ENCODE measurements at places on chromosomes 6 and 20.

DNA sequence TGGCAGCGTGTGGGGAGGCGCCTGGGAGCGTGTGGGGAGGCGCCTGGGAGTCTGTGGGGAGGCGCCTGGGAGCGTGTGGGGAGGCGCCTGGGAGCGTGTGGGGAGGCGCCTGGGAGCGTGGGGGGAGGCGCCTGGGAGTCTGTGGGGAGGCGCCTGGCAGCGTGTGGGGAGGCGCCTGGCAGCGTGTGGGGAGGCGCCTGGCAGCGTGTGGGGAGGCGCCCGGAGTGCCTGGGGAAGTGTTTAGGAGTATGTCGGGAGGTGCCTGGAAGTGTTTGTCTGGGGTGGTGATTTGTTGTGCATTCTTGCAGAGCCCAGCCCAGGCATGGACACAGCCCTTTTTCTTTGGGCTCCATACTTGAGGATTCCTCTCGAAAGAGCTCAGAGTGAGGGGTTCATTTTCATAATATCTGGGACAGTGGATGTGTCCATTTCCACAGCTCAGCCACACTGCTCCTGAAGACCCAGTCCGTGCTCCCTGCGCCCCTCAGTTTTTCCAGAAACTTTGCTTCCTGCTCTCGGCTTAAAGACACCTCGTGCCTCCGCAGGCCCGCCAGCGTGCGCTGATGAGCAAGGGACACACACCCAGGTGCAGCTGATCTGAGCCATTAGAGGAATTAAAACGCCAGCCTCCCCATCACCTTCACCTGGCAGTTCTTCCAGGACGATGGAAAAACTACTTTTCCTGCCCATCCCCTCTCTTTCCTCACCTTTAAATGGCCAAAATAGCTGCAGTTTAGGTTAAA, 172.2 kb upstream of the THBS2 start:
- H3K36me3 ChIP-seq = no peaks in the 10 kb centered on the region
- no peak overlapping the region for H3K27ac ChIP-seq
- no peak overlapping the region for H3K4me3 ChIP-seq
- H3K4me1 ChIP-seq = no peaks in the 10 kb centered on the region

DNA sequence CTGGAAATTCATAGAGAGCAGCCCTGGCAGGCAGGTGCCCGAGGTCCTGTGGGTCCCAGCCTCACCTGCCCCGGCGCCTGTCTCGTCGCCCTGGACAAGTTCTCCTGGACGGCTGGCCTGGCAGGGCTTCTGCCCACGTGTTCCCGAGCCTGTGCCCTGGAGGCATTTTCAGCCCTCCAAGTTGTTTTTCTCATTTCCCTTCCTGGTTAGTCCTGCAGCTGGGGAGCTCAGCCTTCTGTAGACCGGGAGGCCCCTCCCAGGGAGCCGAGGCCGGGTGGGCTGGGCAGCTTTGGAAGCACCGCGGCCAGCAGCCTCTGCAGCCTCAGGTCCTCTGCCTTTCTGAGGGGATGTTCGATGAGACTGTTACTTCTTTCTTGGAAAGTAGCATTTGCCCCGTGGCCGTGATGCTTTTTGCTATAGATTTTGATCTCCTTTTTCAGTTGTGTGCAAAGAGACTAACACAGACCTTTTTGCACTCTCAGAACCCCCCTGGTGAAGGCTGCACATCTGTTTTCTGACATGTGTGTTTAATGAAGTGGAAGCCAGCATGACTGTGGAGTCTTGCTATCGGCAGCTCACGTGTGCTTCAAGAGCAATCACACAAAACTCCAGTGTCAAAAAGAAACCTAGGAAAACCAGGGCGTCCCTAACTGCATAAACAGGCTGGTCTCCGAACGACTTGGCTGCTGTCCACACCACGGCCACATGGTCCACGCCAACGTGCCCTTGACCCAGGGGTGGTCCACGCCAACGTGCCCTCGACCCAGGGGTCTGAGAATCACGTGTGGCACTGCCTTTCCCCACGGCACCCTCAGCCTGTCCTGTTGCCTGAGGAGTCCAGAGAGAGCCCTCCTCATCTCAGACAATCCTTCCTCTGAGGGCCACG, 207.5 kb downstream of the SMOC2 start:
- no peaks in the 10 kb centered on the region for H3K27me3 ChIP-seq
- H3K36me3 ChIP-seq = no peaks in the 10 kb centered on the region
- peak overlapping the region; percentile 16 for H3K4me3 ChIP-seq

DNA sequence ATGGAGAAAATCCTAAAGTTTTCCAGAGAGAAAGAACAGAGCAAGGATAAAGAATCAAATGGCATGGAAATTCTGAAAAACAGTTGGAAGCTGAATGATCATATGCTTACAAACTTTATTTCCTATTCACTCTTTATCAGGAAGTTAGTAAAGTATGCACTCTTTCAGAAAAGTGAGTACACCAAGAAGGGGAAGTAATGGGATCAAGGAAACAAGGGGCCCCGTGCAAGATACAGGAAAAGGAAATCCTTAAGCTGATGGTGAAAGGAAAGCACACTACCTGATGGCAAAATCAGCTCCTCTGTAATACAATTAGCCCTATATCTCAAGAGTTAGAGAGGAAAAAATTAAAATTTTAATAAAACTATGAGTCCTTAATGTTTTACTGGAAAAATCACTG, 14.0 kb downstream of the CALHM6 start:
- H3K36me3 ChIP-seq = no peaks in the 10 kb centered on the region
- no peaks in the 10 kb centered on the region for H3K27me3 ChIP-seq
- DNase-seq = no peak
- H3K4me3 ChIP-seq = no peak overlapping the region
- peaks cover 6% of the 10 kb centered on the region for H3K4me1 ChIP-seq

DNA sequence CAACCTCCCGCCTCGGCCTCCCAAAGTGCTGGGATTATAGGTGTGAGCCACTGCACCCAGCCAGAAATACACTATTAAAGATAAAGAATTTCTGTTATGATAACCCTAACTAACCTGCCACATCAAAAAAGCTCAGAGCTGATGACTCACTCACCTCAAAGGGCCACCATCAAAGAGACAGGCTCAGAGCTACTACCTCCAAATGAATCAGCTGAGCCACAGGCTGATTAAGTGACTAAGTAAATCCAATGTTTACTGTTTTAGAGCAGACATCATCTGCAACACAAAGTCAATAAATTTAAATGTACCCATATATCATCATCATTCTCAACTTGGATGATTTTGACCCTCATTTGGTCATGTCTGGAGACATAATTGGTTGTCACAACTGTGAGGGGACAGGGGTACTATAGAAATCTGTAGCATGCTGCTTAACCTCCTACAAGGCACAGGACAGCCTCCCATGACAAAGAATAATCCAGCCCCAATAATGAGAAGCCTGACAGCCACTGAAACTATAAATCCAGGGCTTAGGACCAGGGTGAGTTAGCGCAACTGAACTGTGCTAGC, 106.5 kb downstream of the ATP9A start:
- H3K27me3 ChIP-seq = no peaks in the 10 kb centered on the region
- no peak overlapping the region for H3K4me3 ChIP-seq
- H3K27ac ChIP-seq = no peak overlapping the region
- H3K4me1 ChIP-seq = no peaks in the 10 kb centered on the region
- H3K36me3 ChIP-seq = peaks cover 33% of the 10 kb centered on the region

GRCh38 chr6:108557494-108558371, 3.0 kb upstream of the FOXO3 start:
- peaks cover 18% of the 10 kb centered on the region for H3K4me1 ChIP-seq
- H3K36me3 ChIP-seq = no peaks in the 10 kb centered on the region
- peak overlapping the region; percentile 99 for H3K27ac ChIP-seq
- peak; percentile 93 for DNase-seq

DNA sequence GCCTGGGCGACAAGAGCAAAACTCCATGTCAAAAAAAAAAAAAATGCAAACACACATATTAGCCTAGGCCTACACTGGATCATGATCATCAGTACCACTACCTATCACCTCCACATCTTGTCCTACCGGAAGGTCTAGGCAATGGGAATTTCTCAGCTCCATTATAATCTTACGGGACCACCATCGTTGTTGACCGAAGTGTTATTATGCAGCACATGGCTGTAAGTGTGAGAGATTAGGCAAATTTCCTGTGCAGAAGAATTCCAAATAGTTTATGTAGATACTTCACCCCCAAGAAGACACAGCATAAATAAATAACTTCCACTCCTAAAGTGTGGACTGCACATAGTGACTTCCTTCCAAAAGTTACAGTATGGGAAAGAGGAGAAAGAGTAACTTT, 16.8 kb upstream of the KIAA1755 start:
- H3K4me3 ChIP-seq = no peak overlapping the region
- H3K4me1 ChIP-seq = no peaks in the 10 kb centered on the region
- H3K27me3 ChIP-seq = no peaks in the 10 kb centered on the region
- H3K27ac ChIP-seq = no peak overlapping the region
- no peaks in the 10 kb centered on the region for H3K36me3 ChIP-seq
- DNase-seq = no peak

GRCh38 chr6:5706124-5707033, 300.3 kb downstream of the NRN1 start:
- no peak overlapping the region for H3K4me3 ChIP-seq
- no peaks in the 10 kb centered on the region for H3K4me1 ChIP-seq
- no peak for DNase-seq
- no peak overlapping the region for H3K27ac ChIP-seq
- H3K36me3 ChIP-seq = no peaks in the 10 kb centered on the region

DNA sequence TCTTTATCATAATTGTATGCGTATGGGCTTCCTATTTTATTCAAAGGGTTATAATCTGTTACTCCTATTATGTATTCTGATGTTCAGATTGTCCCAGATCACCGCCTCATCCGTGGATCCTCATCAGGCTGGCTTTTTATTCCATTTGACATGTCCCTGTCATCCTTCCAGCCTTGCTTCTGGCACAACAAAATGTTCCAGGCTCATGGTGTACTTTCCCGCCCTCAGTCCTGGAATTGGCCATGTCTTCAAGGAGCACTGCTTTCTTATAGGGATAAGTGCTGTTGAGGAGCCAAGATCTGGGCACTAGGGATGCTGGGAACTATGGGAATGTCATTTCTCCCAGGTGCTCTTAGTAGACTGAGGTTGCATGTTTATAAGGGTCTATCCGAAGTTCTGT, 207.8 kb downstream of the JARID2 start:
- H3K27me3 ChIP-seq = no peaks in the 10 kb centered on the region
- peaks cover 14% of the 10 kb centered on the region for H3K36me3 ChIP-seq
- no peak overlapping the region for H3K4me3 ChIP-seq
- no peak for DNase-seq

GRCh38 chr20:10012464-10012863, 22.3 kb upstream of the ANKEF1 start:
- H3K4me1 ChIP-seq = no peaks in the 10 kb centered on the region
- no peak overlapping the region for H3K27ac ChIP-seq
- no peak for DNase-seq
- no peaks in the 10 kb centered on the region for H3K36me3 ChIP-seq
- H3K27me3 ChIP-seq = no peaks in the 10 kb centered on the region

- DNase-seq = no peak
- H3K4me1 ChIP-seq = peaks cover 14% of the 10 kb centered on the region
- no peaks in the 10 kb centered on the region for H3K36me3 ChIP-seq
- H3K27ac ChIP-seq = no peak overlapping the region
- H3K4me3 ChIP-seq = no peak overlapping the region
- H3K27me3 ChIP-seq = no peaks in the 10 kb centered on the region
These were observed 175.2 kb downstream of the CDKAL1 start for GRCh38 chr6:20709451-20709850.

DNA sequence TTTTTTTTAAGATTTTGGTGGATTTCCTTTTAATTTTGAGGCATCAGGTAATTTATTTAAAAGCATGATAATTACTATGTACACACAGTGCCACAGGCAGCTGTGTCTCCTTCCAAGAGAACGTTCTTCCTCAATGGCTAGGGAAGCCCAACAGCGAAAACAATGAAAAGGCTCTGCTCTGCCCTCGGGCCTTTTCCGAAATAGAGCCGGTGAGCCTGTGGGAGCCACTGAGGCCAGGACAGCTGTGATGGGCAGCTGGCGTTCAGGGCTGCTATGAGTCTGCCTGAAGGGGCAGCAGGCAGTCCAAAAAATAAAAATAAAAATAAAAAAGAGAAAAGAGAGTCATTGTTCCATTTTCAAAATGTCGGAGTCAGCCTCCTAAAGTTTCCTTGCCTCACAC, 443.8 kb downstream of the KIF16B start:
- H3K4me1 ChIP-seq = no peaks in the 10 kb centered on the region
- H3K4me3 ChIP-seq = no peak overlapping the region
- H3K27ac ChIP-seq = no peak overlapping the region

GRCh38 chr6:161748535-161749416, 474.9 kb upstream of the AGPAT4 start:
- peak; percentile 65 for DNase-seq
- H3K27me3 ChIP-seq = no peaks in the 10 kb centered on the region
- H3K27ac ChIP-seq = no peak overlapping the region
- H3K36me3 ChIP-seq = no peaks in the 10 kb centered on the region

DNA sequence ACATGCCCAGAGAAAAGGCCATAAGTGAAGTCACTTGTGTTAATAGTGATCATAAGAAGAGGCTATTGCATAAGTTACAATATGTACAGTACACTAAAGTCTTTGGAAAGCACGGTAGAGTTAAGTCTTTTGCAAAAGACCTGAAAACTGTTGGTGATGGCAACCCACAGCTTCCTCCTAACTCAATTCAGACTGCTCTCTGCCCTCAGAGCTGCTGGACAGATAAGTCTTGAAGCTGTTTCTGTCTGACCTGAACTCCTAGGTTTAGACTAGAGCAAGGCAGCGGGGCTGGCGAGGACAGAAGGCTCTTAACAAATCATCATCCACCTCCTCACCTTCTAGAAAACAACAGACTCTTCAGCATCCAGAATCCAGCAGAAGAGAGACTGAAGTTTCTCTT, 125.4 kb downstream of the CD24 start:
- H3K36me3 ChIP-seq = no peaks in the 10 kb centered on the region
- no peaks in the 10 kb centered on the region for H3K27me3 ChIP-seq
- no peak overlapping the region for H3K27ac ChIP-seq
- no peak overlapping the region for H3K4me3 ChIP-seq
- H3K4me1 ChIP-seq = no peaks in the 10 kb centered on the region

DNA sequence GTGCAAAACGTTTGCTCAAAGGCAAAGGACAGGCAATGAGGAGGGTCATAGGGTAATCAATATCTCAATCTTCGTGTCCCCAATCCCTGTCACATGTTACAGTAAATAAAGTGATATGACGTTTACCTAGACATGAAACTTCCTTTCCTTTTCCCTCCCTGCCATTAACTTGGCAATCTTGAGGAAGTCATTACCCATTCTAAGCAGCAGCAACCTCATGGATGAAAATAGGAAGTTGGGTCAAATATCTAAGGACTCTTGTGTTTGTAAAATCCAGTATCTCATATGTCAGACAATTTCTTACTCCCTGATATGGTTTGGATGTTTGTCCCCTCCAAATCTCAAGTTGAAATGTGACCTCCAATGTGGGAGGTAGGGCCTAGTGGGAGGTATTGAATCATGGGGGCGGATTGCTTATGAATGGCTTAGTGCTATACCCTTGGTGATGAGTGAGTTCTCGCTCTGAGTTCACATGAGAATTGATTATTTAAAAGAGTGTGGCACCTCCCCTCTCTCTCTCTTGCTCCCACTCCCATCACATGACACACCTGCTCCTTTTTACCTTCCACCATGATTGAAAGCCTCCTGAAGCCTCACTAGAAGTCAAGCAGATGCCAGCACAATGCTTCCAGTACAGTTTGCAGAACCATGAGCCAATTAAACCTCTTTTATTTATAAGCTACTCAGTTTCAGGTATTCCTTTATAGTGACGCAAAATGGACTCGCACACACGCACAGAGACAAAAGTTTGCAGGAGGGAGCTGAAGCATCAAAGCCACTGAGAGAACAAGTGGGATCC, 545.9 kb upstream of the JARID2 start:
- no peak for DNase-seq
- H3K27me3 ChIP-seq = no peaks in the 10 kb centered on the region
- H3K4me3 ChIP-seq = no peak overlapping the region
